Activated B cell treated with CpG ODN at 0.5 μM for 24 hours (primary cell): ENCODE measurements at places on chromosomes 3 and 15. TPM values are rescaled to one million over a fixed set of nuclear protein-coding genes. Genes with fewer than 3 reads are reported as not detected.

The PTX3 gene
- total RNA-seq = not detected in 2 replicates

The IL17RB gene
- total RNA-seq = 3.0 and 3.8 TPM in 2 replicates

The P2RY1 gene
- total RNA-seq = 0.20 TPM in 2 replicates

The FBXO40 gene
- not detected in 2 replicates for total RNA-seq

The SAMD7 gene
- total RNA-seq = 0.20 TPM in 1 of 2 replicates, not detected in the other

The ZNF621 gene
- total RNA-seq = 20.2 and 25.8 TPM in 2 replicates

The BMF gene
- total RNA-seq = 353 and 376 TPM in 2 replicates

The PRSS50 gene
- not detected in 2 replicates for total RNA-seq

The MAPK6 gene
- total RNA-seq = 16.1 and 16.2 TPM in 2 replicates

The LTF gene
- total RNA-seq = 0.10 TPM in 1 of 2 replicates, not detected in the other

The RLBP1 gene
- not detected in 2 replicates for total RNA-seq

The C3orf70 gene
- total RNA-seq = not detected in 2 replicates

The GOLGA6A gene
- total RNA-seq = not detected in 2 replicates

The GPR160 gene
- total RNA-seq = 63.2 and 65.5 TPM in 2 replicates

The NR1D2 gene
- total RNA-seq = 20.6 and 25.0 TPM in 2 replicates

The CIDEC gene
- not detected in 2 replicates for total RNA-seq

The C3orf20 gene
- 0.16 and 0.17 TPM in 2 replicates for total RNA-seq

The TAGLN3 gene
- not detected in 2 replicates for total RNA-seq

The GHSR gene
- not detected in 2 replicates for total RNA-seq

The THBS1 gene
- total RNA-seq = 1.5 and 1.7 TPM in 2 replicates

The ADAMTS7 gene
- 12.0 and 14.1 TPM in 2 replicates for total RNA-seq

The SLC25A20 gene
- 9.9 and 11.0 TPM in 2 replicates for total RNA-seq

The CCDC14 gene
- total RNA-seq = 24.9 and 30.1 TPM in 2 replicates

The SELENOS gene
- total RNA-seq = 23.7 and 24.5 TPM in 2 replicates

The ROBO2 gene
- total RNA-seq = not detected in 2 replicates

The EPHB1 gene
- total RNA-seq = 2.8 and 3.8 TPM in 2 replicates

The APBA2 gene
- total RNA-seq = not detected in 2 replicates

The SH2D7 gene
- not detected in 2 replicates for total RNA-seq

The ECE2 gene
- total RNA-seq = not detected in 2 replicates

The RPP14 gene
- 17.5 and 17.7 TPM in 2 replicates for total RNA-seq

The KCTD6 gene
- 8.8 and 10.0 TPM in 2 replicates for total RNA-seq

The ST8SIA2 gene
- not detected in 2 replicates for total RNA-seq

The DLL4 gene
- 0.05 TPM in 1 of 2 replicates, not detected in the other for total RNA-seq

The CTSH gene
- 721 and 762 TPM in 2 replicates for total RNA-seq

The KCNH8 gene
- total RNA-seq = 1.3 and 1.5 TPM in 2 replicates
